Activated T-cell treated with anti-CD3 and anti-CD28 coated beads, Interleukin-2, amount 50 U/mL, for 72 hours (primary cell): ENCODE measurements at places on chromosomes 12 and 14.

DNA sequence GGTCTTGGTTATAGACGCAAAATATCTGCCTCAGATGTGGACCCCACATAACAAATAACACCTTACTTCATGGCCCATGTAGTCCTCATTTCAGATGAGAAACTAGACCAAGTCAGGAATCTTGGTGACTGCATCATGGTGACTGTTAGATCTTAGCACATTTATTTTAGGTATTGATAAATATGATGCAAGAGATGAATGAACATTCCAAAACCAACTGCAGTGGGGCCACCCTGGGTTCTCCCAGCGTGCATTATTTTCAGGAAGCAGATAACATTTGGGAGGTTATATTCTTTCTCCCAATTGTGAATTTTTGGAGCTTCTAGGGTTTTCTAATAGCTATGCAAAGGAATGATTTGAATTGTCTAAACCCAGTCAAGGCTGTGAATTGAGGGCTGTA is 55.2 kb upstream of the PTGR2 start:
- DNase-seq, result no peak

GRCh38 chr12:64633940-64634337 is 23.6 kb downstream of the RASSF3 start:
- peak; percentile 12 for DNase-seq

DNA sequence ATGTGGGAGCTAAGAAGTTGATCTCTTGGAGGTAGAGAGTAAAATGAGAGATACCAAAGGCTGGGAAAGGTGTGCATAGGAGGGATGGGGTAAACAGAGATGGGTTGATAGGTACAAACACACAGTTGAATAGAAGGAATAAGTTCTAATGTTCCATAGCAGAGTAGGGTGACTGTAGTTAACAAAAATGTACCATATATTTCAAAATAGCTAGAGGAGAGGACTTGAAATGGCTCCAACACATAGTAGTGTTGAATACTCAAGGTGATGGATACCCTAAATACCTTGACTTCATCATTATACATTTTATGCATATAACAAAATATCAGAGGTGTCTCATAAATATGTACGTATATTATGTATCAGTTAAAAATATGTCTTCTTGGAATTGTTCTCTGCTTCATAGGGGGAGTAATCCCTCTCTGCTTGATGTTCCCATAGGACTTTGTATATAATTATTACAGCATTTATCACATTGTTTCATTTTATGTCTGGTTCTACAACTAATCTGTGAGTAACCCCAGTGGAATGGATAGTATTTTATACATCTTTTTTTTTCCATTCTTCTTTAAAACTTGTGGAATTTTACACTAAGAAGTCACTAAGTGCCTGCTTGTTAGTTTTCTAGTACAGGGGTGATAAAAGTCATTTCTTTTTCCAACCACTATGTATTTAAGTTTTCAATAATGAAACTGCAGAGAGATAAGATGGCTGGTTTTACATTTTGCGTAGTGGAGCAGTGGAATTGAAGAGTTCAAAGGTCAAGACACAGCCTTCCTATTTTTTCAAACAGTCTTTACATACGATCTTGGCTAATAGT is 1940.0 kb upstream of the SEL1L start:
- DNase-seq, result no peak

- DNase-seq, result no peak
Observed at GRCh38 chr12:125518074-125518473, 452.8 kb downstream of the AACS start.

DNA sequence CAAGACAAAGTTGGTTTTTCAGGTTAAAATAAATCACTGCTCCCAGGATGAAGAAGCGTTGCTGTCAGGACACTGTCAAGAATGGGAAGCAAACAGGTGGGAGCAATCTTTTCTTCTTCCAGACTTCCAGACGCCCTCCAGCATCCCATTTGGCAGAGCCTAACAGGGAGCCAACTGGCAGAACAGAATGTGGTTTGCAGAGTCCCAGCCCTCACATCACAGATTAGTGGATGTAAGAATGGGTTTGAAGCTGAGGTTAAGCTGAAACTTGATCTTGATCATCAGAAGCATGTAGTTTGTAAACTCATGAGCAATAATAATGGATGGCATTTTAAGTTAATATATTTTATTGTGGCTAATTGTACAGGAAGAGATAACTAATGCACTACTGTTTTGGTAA is 636.4 kb downstream of the SLC6A15 start:
- DNase-seq, result no peak
